ENCODE measurements at places on chromosomes 5 and 9.
A peak's percentile ranks its signal among the peaks of the same experiment; 100 is the strongest.

DNA sequence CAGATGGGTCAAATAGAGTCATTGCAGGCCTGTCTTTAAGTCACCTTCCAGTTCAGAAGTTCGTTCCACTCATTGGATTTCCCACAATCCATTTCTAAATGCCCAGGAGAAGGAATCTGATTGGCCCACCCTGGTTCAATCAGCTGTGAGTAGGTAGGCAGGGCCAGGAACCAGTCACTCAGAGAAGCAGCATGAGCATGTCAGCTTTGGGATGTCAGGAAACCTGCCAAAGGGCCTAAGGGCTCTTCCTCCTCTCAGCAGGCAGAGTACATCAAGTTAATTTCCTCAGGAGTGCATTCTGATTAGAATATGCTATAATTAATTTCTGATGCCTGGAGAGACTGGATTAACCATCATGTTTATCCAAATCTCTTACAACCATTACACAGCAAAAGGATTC is 412.9 kb upstream of the CCNH start:
- DNase-seq = no peak

GRCh38 chr9:13778631-13779030 is 499.1 kb upstream of the MPDZ start:
- no peak for DNase-seq

DNA sequence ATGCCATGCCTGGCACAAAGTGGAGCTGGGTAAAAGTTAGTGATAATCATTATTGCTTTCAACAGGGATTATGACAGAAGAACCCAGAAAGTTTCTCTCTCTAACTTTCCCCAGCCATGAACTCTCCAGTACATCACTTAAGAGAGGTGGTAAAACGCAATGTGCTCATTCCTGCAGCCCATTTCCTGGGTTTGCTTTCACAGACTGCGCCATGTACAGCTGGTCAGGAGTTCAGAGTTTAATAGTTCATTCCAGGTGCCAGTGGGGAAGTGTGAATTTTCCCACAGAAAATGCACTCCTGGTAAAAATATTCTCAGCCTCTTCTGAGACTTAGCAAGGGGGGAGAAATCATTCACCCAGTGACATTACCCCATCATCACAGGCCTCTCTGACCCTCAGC is 35.5 kb downstream of the ADAM19 start:
- DNase-seq = no peak

DNA sequence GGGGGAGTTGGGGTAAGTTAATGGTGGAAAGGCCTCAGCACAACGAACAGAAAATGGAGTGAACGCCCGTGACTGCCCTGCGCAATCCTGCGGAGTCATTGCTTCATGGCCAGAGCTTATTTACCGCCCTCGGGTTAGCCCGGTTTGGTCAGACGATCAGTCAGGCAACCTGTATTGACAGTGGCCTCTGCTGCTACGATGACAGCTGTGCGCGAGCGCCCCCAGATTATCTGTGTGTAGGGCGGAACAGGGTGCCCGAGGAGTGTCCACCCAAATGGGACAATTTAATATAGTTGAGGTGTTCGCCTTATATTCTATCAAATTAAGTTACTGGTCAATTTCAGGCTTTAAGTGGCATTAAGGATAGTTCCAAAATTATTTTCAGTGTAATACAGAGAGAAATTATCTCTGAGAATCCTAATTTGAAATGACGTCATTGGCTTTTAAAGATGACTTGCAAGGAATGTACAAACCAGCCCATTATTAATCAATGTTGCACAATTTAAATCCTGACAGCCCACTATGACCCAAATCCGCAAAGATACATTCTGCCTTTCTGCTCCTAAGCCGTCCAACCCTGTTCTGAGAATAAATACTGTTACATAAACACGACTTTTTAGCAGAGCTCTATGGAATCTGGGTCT is 879 bp upstream of the UBQLN1 start:
- peak; percentile 58 for DNase-seq

GRCh38 chr5:132109494-132110053 is 36.0 kb downstream of the CSF2 start:
- no peak for DNase-seq

- DNase-seq = peak; percentile 42
These were observed 126.6 kb upstream of the IL12B start for GRCh38 chr5:159456722-159457465.

- no peak for DNase-seq
These were observed 32.6 kb downstream of the SPATA31D1 start for GRCh38 chr9:82021198-82021597.

GRCh38 chr9:114072184-114073140 is 5.6 kb downstream of the AMBP start:
- DNase-seq = no peak

- no peak for DNase-seq
These were observed 232.3 kb upstream of the ELL2 start for GRCh38 chr5:96193946-96194345.

GRCh38 chr5:73497497-73498056 is 665 bp upstream of the BTF3 start:
- no peak for DNase-seq

- DNase-seq = no peak
These were observed 45.0 kb downstream of the SARDH start for GRCh38 chr9:133693116-133693515.

GRCh38 chr9:129597355-129598088 is 23.4 kb downstream of the C9orf50 start:
- DNase-seq = no peak

DNA sequence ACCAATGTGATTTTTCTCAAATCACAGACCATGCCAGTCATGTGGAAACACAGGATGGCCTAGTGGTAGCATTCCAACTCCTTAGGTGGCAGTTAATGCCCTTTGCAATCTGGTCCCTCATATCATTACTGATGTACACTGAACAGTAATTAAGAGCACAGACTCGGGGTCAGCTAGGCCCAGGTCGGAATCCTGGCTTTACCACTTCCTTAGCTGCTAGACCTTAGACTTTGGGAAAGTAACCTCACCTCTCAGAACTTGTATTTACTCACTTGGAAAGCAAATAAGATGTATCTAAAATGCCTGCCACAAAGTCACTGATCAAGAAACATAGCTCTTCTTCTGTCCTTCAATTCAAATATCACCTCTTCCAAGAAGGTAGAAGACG is 112.8 kb downstream of the MAPKAP1 start:
- no peak for DNase-seq

Measured in CD4-positive, alpha-beta T cell treated with Interleukin-2 at 100 ng/mL for 4 hours (primary cell).